ENCODE measurements at places on chromosomes 1 and 21. TPM values are rescaled to one million over a fixed set of nuclear protein-coding genes. Genes with fewer than 3 reads are reported as not detected.

HSD3B1 gene
- total RNA-seq = not detected

MMEL1 gene
- total RNA-seq = 5.9 TPM

PPM1J gene
- not detected for total RNA-seq

LCE1B gene
- not detected for total RNA-seq

GRCh38 chr1:221923929-221924598 lies 182.2 kb upstream of the DUSP10 start:
- DNase-seq = no peak

DNA sequence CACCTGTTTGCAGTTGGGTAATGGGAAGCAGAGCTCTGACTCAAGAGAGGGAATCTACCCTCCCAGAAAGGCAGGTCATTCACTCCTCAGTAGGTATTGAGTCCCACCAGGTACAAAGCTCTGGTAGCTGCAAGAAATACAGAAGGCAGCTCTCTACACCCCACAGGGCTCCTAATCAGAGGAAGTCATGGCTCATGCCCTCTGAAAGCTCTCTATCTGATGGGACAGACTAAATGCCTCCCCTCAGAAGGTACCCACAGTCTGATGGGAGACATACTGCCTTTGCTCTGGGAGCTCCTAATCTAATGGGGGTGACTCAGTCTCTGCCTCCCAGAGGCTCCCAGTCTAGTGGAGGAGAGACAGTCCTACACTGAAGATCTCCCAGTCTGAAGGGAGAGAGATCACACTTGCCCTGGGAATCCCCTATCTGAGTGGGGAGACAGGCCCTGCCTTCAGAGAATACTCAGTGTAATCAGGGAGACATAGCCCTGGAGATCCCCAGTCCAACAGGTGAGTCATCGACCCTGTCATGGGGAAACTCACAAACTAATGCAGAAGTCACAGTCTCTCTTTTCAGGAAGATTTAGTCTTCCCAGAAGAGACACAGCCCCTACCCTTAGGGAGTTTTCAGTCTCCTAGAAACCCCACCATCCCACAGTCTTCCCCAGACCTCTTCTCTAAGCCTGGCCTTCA lies 23.7 kb downstream of the CAMK1G start:
- no peak for DNase-seq

- DNase-seq = no peak
These were observed 9.5 kb upstream of the LIN9 start for GRCh38 chr1:226318471-226318870.

HAO2 gene
- not detected for total RNA-seq

DDAH1 gene
- 57.2 TPM for total RNA-seq

GRCh38 chr1:91831132-91831930 lies 54.6 kb downstream of the TGFBR3 start:
- peak; percentile 82 for DNase-seq

CD164L2 gene
- 19.8 TPM for total RNA-seq

DNA sequence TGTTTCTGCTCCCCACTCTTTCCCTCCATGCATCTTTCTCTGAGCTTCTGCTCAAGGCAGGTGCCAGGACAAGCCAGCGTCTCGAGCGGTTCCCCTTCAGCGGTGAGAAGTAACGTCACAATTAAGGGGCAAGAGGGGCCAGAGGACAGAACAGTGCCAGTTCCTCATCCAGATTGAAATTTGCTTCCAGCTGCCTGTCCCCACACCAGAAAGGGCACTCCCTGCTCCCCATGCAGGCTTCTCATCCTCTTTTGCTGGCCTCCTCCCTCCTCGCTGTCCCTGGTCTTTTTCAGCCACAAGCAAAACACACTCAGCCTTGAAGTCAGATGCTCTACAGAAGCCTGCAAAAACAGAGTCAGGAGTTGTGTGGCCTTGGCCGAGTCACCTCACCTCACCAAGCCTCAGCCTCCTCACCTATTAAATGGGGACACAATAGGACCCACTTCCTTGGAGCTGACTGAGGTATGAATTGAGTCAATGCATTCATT lies 35.0 kb upstream of the ECE1 start:
- DNase-seq = no peak

Data from lung (tissue), 17 donors.